Activated CD8-positive, alpha-beta memory T cell treated with anti-CD3 and anti-CD28 coated beads for 4 hours (primary cell): ENCODE measurements at places on chromosomes 6 and 20.

- no peak for DNase-seq
Measured at GRCh38 chr6:15769511-15770018, 106.7 kb upstream of the DTNBP1 start.

- DNase-seq, result no peak
Measured at GRCh38 chr6:97053643-97054411, 129.3 kb downstream of the KLHL32 start.

DNA sequence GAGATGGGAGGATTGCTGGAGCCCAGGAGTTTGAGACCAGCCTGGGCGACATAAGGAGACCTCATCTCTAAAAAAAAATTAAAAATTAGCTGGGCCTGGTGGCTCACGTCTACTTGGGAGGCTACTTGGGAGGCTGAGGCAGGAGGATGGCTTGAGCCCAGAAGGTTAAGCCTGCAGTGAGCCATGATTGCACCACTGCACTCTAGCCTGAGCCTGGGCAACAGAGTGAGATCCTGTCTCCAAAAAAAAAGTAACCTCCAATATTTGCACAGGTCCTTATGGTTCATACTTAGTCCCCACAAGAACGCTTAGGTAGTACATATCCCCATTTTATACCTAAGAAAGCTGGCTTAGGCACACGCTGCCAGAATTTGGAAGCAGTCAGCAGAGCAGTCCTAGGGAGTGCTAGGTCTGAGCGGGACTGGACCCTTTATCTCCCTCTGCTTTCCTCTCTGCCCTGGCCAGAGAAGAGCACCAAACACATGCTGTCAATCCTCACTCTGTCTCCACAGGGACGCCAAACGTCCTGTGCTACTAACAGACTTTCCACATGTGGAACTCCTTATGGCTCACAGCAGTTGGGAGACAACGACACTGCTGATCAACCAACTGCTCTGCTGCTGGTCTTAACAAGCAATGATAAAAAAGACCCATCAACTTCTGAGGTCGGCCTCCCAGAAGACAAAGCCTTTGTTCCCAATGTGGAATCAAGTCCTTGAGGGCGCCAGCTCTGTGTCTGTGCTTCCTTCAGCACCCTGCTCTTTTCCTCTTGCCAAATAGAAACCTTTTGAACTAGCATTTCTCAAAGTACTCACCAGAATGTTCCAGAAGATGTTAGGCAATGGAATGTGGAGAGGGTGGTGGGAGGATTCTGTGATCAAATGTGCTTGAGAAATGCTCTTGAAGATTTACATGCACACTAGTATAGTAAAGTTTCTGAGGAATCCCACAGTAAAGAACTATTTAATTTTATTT lies 226.3 kb upstream of the DTNBP1 start:
- DNase-seq, result no peak

GRCh38 chr6:86744048-86744447 lies 193.3 kb upstream of the HTR1E start:
- no peak for DNase-seq

GRCh38 chr6:163780994-163781393 lies 366.5 kb downstream of the QKI start:
- DNase-seq, result no peak

DNA sequence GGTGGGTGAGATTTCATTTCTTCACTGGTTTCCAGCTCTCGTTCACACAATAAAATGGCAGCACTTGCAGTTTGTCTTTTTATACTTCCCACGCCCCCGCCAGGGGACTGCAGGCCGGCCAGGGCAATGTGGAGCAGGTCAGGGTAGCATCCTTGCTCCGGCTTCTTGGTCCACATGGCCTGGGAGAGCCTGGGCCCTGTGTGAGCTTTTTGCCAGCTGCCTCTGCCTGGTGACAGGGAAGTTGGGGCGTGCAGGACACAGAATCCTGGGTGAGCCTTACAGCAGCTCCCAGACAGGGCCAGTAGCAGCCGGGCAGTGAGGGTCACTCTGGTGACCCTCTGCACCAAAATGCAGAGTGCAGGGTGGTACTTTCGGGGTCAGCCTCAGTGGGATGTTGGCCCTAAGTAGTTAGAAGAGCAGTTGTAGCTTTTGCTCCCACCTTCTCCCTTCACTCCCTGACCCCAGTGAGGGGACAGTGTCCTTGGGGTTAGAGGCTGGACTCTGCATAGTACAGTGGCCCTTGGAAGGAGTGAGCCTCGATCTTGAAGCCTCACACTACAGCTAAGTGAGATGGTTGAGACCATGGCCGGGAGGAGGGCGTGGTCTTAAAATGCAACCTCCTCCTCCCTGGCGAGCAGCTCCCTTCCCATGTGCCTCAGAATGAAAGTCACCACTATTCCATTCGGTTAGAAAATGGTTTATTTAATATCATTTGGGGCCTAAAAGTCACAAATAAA lies 23.8 kb downstream of the PYGB start:
- DNase-seq, result no peak

DNA sequence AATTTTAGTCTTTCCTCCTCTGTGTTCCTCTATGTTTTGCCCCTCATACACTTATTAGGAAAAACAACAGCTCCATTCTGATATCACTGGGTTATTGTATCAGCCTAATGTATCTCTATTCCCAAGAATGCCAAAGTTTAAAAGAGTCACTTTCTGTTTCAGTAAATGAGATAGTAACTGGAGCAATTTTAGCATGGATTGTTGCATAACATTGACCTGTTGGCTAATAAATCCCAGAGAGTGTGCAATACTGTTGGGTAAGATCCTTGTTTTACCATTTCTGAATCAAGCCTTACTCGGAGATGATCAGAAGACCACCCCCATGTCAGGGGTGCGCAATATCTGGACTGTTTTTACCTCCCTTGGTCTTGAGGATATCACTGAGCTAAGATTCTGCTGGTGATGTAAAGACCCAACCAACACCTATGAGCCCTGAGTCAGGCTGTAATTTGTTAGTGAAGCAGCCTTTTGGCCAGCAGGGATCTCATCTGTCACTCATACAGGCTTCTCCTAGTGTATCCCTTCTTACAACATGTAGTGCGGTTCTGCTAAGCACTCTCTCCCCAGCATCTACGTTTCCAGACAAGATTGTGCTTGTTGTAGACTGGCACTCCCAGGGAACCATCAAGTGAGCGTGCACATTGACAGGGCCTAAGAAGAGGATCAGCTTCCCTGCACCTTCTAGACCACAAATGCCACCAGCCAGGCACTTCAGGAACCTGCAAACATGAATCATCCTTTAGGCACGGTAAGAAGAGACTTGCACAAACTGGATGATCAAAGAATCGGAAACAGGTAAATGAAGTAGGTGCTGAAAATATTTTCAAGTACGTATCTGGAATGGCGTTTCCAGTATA lies 11.5 kb upstream of the IPCEF1 start:
- DNase-seq, result no peak

DNA sequence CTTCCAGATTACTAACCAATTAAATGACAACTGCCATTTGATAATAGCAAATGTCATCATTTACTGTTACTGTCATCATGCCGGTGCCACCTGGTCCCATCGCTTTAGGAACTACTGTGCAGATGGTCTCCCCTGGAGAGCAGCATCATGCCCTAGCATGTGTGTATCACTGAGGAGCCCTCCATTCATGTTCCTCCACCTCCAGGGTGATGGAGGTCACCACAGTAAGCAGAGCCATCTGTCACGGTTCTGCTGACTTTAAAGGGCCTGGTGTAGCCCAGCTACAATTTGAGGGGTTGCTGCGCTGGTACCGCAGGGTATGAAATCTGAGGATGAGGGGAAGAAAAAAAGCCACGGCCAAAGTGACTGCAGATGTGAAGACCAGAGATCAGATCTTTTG lies 118.8 kb upstream of the KCNK16 start:
- no peak for DNase-seq

DNA sequence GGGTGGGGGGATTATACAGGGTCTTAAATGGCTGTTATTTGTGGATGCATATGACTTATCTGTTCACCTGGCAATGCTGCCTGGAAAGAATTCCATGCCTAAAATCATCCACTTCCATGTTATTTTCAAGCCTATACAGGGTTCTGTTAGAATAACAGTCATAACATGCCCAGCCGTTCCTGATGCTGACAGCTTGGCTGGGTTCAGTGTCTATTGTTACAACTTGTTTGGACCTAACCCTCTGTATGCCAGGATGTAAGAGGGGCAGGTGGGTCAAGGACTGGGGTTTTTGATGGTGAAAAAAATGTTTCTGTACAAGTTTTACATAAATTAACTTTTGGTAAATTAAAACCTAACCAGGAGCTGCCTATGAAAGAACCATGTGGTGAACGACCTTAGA lies 79.8 kb downstream of the GINS1 start:
- DNase-seq, result no peak

- no peak for DNase-seq
Measured at GRCh38 chr6:150813993-150814359, 51.5 kb upstream of the MTHFD1L start.

DNA sequence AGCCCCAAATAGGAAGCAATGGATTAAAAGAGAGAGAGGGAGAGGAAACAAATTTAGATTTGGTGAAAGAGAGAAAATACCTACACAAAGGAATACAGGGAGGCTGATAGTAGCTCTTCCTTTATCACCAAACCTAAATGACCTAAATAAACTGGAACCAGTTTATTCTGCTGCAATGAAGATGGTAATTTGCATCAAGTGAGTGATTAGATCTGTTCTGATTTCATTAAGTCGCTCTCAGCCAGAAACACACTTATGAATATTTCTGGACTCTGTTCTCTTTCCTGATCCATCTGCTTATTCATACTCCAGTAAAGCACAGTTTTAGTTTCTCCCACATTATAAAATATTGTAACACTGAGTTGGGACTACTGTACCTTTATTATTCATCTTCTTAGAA lies 83.4 kb upstream of the BMP5 start:
- no peak for DNase-seq

DNA sequence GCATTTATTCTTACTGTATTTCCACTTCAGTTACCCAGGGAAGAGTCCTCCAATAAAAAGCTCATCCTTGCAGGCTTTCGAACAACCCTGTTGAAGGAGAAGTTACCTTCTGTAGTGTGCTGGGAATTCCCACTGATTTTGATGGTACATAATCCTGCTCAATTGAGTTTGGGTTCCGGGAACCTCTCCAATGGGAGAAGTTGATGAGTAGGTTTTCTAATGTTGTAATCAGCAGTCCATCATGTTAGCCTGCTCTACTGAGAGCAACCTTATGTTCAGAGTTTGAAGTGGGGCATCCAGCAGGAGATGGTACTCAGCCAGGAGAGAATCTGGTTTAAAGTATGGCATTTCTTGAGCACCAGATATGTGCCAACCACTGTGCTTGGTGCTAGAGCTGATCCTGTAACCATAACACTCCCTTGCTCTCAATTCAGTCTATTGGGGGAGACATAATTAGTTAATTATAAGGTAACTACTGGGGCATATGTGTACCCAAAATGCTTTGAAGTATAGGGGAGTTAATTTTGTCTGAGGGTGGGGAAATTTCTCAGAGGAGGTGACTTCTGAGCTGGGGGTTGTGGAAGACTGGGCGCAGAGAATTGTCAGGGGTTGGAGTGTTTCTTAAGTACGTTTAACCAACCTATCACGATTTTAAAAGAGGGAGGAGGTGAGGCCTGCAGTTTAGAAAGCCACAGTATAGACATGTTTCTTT lies 2.1 kb downstream of the TOP1 start:
- no peak for DNase-seq

- DNase-seq, result no peak
Measured at GRCh38 chr20:51597389-51598231, 55.1 kb upstream of the NFATC2 start.

GRCh38 chr6:94562846-94563245 lies 1014.5 kb upstream of the MANEA start:
- no peak for DNase-seq

GRCh38 chr6:123009059-123009458 lies 13.0 kb downstream of the CLVS2 start:
- DNase-seq, result no peak

- DNase-seq, result no peak
Measured at GRCh38 chr20:40111282-40111681, 577.8 kb downstream of the MAFB start.
